ENCODE measurements at places on chromosomes 6 and 20.

DNA sequence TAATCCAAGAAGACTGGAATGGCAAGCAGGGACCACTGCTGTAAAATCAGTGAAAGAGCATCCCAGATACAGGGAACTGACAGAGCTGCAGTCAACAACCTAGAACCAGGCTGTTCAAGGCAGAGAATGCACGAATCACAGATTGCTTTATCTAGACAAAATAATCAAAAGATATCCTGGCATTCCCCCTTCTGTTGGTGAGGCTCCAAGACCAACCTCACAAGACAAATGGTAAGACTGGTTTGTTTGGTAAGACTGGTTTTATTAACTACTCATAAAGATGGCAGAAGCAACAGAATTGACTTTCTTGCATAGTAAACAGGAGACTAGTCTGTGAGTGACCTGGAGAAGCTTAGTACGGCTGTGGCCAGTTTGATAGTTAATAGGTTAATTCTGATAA lies 88.8 kb upstream of the AHI1 start:
- DNase-seq = no peak

DNA sequence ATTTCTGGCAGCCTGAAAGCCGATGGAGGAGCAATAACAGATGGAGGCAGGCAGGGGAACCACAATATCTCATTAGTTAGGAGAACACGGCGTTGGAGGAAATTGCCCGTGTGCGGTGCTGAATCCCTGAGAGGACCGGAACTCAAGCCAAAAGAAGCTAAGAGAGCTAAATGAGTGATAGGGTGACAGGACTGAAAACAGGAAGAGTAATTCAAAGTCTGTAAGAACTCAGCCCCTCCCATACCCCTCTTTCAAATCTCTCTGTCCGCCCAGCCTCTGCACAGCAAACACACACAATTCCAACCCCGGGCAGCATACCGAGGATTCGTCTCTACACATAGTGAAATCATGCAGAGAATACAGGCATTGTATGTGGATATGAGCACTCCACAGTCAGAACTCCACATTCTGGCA lies 2.6 kb upstream of the IPCEF1 start:
- no peak for DNase-seq

- DNase-seq = no peak
Observed at GRCh38 chr6:168128006-168128630, 49.1 kb upstream of the FRMD1 start.

- DNase-seq = peak; percentile 30
Observed at GRCh38 chr6:129567374-129567773, 142.6 kb downstream of the ARHGAP18 start.

- DNase-seq = no peak
Observed at GRCh38 chr20:1802385-1803060, 92.7 kb upstream of the SIRPA start.

- DNase-seq = no peak
Observed at GRCh38 chr6:31355583-31355948, 1.4 kb downstream of the HLA-B start.

GRCh38 chr6:166463359-166464067 lies 80.8 kb upstream of the MPC1 start:
- no peak for DNase-seq

DNA sequence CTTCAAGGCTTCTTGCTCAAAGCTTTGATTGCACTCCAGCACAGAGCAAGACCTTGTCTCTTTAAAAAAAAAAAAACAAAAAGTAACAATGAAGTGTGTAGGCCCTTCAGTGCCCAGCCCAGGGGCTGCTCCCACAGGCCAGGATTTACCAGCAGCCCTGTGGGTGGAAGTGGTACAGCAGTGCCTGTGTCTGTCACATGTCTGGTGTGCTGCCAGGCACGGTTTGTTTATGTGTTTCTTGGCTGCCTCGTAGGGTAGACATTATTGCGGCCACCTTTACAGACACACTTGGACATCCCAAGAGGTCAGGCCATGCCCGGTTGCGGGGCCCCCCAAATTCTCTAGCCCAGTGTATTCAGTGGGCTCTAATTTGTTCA lies 12.7 kb downstream of the DYNLRB1 start:
- no peak for DNase-seq

- no peak for DNase-seq
Observed at GRCh38 chr6:4513561-4513960, 262.6 kb upstream of the CDYL start.

DNA sequence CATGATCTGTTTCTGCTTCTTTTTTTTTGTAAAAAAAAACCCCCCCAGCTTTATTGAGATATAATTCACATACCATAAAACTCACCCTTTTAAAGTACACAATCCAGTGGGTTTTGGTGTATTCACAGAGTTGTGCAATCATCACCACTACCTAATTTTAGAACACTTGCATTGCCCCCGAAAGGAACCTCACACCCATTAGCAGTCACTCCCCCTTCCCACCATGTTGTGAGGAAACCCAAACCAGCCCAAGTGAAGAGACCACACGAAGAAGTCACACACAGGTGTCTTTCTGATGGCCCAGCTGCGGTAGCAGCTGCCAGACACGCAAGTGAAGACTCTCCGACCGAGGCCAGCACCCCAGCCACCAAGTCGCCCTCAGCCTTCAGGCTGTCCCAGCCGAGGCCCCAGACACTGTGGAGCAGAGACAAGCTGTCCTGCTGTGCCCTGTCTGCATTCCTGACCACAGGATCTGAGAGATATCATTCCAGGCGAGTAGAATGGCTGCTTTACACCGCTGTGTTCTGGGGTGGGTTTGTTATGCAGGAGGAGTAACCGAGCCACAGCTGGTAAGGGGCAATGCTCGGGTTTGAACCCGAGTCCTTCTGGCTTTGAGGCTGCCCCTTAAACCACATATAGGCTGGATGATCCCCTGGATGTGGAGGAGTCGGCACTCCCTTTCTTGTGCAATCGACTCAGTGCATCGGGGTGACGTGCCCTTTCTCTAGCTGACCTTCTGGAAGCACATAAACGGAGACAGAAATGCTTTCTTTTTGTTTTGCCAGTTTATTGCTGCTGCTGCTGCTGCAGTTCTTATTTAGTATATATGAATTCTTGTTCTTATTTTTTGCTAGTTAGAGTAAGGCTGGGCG lies 59.1 kb upstream of the PTPN1 start:
- no peak for DNase-seq

- no peak for DNase-seq
Observed at GRCh38 chr6:111759331-111759835, 113.9 kb downstream of the FYN start.

- peak; percentile 74 for DNase-seq
Observed at GRCh38 chr20:50561379-50562078, 51.3 kb downstream of the PTPN1 start.

DNA sequence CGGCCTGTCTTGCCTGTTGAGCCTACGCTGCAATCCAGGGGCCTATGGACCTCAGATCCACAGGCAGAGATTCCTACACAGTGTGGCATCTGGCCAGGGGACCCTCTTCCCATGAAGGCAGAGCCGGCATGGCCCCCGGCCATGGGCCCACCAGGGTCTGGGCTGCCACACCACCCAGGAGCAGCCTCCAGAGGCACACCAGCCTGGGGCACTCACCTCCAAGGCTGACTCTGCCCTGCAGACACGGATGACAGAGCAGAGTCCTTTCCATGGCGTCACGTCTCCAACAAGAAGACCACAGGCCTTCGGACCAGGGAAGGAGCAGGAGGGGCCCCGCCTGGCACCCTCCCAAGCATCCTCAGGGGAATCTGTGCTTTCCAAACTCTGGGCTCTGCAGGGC lies 3.5 kb upstream of the HRH3 start:
- no peak for DNase-seq

- DNase-seq = no peak
Observed at GRCh38 chr20:22374066-22374465, 210.3 kb downstream of the FOXA2 start.

GRCh38 chr6:4256969-4257368 lies 121.6 kb upstream of the ECI2 start:
- DNase-seq = no peak

GRCh38 chr20:43284486-43284885 lies 94.8 kb upstream of the PTPRT start:
- no peak for DNase-seq

DNA sequence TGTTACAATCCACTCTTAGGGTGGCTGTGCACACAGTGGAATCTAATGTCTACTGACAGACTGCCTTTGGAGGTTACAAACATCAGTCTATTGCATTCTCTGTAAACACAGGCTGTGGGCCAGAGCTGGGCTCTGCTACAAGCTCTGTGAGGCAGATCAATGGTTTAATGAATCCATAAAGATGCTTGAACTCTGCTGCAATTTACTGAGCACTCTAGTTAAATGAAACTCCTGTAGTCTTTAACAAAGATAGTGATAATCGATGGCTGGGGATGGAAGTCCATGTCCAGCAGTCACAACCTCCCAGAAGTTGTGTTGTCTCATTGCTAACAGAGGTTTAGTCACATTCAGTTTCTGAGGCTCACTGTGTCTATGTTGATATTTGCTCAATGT lies 50.5 kb downstream of the SOBP start:
- no peak for DNase-seq

DNA sequence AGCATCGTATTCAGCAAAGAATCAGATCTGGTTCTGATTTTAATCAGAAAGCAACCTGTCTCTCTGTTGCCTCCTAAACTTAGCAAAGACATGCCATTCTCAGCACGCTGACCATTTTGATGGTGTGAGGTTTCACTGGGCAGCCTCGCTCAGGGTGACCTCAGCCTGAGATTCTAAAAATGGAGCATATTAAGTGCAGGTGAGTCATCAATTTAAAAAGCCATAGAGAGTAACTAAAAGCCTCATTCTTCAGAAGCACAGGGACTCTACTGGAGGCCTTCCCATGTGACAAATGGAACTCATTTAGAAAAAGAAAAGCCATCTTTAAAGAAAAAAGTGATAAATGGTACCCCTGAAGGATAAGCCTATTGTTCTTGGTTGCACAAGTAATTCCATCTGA lies 91.3 kb downstream of the FILIP1 start:
- DNase-seq = no peak

DNA sequence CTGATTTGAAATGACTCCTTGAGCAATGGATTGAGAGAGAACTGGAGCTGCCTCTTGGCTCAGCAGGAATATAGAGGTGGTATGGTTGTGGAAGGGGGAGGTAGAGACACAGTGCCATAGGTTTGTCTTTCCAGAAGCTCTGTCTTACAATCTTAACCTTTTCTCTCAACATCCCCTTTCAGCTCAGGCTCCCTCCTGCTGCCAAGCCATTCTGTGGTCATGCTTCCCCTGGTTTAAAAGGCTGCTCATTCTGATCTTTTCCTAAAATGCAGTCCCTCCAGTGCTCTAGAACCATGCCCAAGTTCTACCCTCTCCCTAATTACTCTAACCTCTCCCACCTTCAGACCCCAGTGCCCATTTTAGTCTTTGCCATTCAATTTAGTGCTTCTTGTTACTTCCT lies 517.9 kb upstream of the MARCKS start:
- no peak for DNase-seq

GRCh38 chr6:151004383-151005024 lies 139.0 kb downstream of the MTHFD1L start:
- DNase-seq = no peak

GRCh38 chr20:48841875-48842529 lies 14.2 kb upstream of the PREX1 start:
- DNase-seq = no peak

DNA sequence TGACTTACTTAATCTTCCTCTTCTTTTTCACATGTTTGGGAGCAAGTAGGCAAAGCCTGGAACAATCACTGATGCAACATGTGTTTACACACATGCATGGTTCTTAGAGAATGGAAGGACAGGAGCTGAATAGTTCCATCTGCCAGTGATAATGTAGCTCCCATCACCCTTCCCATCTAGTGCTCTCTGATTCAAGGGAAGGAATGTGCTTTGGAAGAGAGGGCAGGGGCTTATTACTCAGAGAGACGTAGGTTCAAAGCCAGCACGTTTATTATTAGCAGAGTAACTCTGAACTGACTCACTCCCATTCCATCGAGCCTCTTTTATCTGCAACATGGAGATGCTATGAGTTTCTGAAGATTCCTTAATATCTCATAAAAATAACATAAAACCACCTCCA lies 211.9 kb downstream of the GMPR start:
- DNase-seq = no peak

GRCh38 chr20:44419131-44419844 lies 56.4 kb upstream of the TTPAL start:
- DNase-seq = no peak

DNA sequence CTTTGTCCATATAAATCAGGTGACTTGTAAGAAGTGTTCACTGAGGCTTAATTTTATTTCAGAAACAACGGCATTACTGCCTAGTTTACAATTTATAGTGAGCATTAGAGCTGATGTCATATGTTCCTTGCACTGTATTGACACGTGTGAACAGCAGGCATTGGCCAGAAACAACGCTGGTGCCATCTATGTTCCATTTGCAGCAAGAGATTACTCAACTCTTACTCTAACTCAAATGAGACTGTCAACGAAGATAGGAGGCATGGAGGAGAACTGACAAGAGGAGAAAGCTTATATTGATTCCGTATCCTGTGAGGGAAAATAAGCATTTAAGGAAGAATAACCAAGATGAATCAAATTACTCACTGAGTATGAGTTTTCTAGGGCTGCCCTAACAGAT lies 48.4 kb downstream of the MTFR2 start:
- no peak for DNase-seq

- DNase-seq = no peak
Observed at GRCh38 chr6:112225691-112226090, 28.7 kb downstream of the LAMA4 start.

DNA sequence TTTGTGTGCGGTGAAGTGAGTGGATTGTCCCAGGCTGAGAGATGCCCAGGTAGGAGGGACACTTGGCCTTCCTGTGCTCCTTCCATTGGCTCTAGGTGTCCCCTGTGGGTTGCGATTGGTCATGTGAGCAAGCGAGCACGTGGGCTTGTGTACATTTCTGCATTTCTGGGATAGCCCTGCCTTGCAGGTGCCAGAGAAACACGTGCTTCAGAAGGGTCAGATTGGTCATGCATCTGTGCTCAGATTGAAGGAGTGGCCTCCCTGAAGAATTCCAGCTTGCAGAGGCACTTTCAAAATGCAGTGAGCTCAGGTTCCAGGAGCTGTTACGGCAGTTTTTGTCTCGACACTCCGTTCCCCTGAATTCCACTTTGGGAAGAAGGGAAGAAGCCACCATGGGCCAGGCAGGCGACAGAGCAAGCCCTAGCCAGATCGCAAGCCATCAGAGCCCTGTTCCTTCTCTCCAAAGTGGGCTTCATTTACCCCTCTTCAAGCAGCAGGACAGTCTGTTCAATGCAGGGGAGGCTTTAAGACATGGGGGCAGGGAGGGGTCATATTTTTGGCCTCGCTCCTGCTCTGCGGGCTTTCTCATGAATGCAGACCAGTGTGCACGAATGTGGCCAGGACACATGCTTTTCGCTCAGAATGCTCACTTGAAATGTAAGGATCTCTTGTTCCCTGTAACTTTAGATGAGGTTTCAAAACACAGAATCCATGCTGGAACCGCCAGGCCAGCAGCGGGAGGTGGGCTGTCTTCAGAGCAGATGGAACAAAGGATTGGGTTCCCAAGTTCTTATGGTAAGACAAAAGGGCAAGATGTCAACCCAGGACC lies 78.6 kb upstream of the AKAP12 start:
- no peak for DNase-seq

GRCh38 chr6:6176586-6177228 lies 143.8 kb downstream of the F13A1 start:
- DNase-seq = no peak
